AG10803 (cell line): ENCODE measurements at places on chromosomes 6 and 20.
A peak's percentile ranks its signal among the peaks of the same experiment; 100 is the strongest.

GRCh38 chr6:137084865-137085617, 40.3 kb upstream of the IL20RA start:
- DNase-seq = no peak

DNA sequence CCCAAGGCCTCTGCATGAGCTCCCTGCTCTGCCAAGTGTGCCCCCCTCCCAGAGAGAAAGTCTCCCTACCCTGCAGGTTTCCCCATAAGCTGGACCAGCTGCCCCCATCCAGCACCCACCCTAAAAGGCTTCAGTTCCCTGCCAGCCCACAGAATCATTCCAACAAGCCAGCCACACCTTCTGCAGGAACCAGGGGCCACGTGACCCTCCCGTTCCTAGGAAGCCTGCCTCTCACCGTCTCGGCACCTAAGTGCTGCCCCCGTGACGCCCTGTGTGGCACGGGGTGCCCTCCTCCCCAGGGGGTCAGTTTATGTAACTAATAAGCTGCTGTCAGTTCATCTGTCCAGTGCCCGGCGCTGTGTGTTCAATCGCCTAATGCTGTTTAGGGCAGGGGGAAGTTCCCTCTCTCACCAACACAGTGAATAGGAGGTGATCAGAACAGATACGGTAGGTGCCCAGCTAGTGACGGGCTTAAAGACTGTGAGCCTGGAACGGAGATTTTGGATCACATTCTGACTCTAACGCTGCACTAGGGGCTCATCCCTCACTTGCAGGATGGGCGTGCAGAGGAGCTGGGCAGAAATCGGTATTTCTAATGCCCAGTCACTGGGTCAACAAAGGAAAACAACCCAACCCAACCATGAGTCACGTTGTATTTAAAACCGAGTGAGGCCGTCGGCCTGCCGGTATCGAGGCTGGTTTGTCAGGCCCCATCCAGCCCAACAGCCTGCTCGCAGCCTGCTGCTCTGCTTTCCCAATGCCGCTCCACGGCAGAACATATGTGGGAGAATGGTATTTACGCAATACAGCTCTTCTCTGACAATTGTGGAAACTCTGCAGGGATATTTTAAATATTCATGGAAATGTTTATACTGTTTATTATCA, 56.0 kb downstream of the RAMACL start:
- no peak for DNase-seq

GRCh38 chr6:45199554-45199953, 128.6 kb upstream of the RUNX2 start:
- DNase-seq = no peak

- DNase-seq = no peak
Measured at GRCh38 chr6:40909811-40910210, 129.2 kb downstream of the UNC5CL start.

DNA sequence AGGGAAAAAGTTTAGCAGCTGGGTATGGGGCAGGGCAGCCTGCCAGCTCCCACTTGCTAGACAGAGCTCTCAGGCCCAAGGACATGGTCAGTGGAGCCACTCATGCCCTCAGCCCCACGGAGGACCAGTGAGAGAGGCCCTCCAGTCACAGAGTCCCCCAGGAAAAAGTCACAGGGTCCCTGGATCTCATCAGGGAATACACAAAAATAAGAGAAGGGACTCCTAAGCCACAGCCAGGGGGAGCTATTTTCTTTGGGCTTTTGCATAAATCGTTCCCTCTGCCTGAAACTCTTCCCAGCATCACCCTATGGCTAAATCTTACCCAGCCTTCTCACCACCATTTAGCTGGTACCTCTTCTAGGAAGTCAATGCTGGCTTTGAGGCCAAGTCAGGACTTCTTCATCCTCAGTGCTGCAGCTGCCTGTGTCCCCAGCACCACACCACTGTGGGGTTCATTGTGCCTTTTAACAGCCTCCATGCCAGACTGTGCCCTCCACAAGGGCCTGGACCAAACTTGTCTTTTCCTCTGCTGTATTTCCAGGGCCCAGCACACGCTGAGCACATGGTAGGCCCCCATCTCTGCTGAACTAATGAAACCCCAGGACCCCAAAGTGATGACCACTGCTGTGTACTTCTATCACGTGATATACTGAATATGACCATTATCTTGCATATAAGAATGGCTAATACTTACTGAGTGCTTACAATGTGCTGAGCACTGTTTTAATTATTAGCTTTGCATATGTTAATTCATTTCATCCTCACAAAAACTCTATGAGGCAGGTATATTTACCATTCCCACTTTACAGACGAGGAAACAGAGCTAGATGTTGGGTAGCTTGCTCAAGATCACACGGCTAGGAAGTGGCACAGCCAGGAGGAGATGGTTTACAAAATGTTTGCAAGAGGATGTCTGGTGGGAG, 2.0 kb downstream of the ZNF335 start:
- DNase-seq = peak; percentile 70

- no peak for DNase-seq
Measured at GRCh38 chr6:84422380-84422968, 195.0 kb upstream of the CEP162 start.

DNA sequence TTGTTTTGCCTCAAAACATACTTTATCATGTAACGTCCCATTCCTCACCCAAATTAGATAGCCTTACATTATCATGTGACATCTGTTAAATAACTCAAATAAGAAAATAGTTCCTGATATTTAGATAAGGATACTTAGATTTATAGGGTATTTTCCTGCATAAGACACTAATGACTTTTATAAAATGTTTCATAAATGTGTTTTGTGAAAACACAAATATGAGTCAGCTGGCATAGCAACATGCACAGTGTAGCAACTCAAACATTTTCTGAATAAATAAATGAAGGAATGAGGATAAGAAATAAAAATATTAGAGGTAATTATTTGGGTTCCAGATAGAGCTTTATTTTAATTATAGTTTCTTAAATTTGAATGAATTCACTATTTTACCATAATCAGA, 460.4 kb upstream of the PLCB4 start:
- DNase-seq = no peak

DNA sequence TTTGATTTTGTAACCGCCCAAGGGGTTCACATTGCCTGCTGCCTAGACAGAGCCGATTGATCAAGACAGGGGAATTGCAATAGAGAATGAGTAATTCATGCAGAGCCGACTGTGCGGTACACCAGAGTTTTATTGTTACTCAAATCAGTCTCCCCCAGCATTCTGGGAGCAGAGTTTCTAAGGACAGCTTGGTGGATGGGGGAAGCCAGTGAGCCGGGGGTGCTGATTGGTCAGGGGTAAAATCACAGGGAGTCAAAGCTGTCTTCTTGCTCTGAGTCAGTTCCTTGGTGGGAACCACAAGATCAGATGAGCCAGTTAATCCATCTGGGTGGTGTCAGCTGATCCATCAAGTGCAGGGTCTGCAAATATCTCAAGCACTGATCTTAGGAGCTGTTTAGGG, 60.0 kb upstream of the EZR start:
- no peak for DNase-seq

GRCh38 chr20:3106185-3106584, 21.7 kb upstream of the AVP start:
- no peak for DNase-seq

DNA sequence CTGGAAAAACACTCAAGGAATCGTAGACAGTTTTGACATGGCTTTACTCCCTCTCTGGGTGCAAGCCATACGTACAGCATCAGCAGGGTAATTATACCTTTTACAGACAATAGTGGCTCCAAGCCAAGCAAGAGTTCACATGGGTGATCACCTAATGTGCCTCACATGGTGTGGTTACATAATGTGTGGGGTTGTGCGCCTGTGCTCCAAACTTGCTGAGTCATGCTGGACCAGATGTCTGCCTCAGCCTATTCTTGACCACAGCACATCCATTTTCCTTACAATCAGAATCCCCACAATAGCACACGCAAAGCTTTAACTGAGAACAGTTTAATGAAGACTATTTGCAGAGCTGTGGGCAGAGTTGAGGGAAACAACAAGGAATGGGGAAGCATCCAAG, 74.5 kb downstream of the ALDH8A1 start:
- peak; percentile 51 for DNase-seq

- peak; percentile 96 for DNase-seq
Measured at GRCh38 chr20:41003143-41003935, 25.3 kb upstream of the TOP1 start.
